Neural progenitor cell (in vitro differentiated cells): ENCODE measurements at places on chromosomes 11 and 22. TPM values are rescaled to one million over a fixed set of nuclear protein-coding genes. Genes with fewer than 3 reads are reported as not detected.

The TSPAN18 gene
- 16.5 and 33.0 TPM in 2 replicates for total RNA-seq

DNA sequence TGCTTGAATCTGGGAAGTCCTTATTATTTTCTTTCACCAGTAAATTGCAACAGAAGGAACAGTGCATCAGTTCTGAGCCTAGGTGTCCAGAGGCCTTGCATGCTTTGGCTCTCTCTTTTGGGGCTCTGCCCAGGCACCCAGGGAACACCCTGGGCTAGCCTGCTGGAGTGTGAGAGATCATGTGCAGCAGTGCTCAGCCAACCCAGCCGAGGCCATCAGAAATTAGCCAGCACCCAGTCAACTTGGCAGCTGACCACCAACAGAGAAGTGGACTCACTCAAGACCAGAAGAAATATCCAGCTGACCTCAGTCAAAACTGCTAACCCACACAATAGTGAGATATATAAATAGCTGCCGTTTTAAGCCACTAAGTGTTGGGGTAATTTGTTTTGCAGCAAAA, 11.2 kb upstream of the P4HA3 start:
- H3K4me1 ChIP-seq = no peaks in the 10 kb centered on the region
- H3K4me3 ChIP-seq = no peak overlapping the region
- no peak for DNase-seq
- no peaks in the 10 kb centered on the region for H3K36me3 ChIP-seq

The RAB3IL1 gene
- total RNA-seq = 1.4 TPM in 2 replicates

- H3K36me3 ChIP-seq = no peaks in the 10 kb centered on the region
- DNase-seq = no peak
- no peak overlapping the region for H3K4me3 ChIP-seq
- H3K27ac ChIP-seq = no peak overlapping the region
- H3K27me3 ChIP-seq = no peaks in the 10 kb centered on the region
These were observed 57.6 kb downstream of the RTN4R start for GRCh38 chr22:20210473-20211059.

GRCh38 chr11:10899121-10899830, 41.4 kb upstream of the ZBED5 start:
- no peak overlapping the region for H3K4me3 ChIP-seq
- H3K36me3 ChIP-seq = no peaks in the 10 kb centered on the region
- H3K4me1 ChIP-seq = no peaks in the 10 kb centered on the region

GRCh38 chr22:25282671-25283561, 63.5 kb downstream of the CRYBB2 start:
- H3K27ac ChIP-seq = no peak overlapping the region
- peaks cover 66% of the 10 kb centered on the region for H3K27me3 ChIP-seq
- H3K4me1 ChIP-seq = peaks cover 7% of the 10 kb centered on the region
- peak; percentile 69 for DNase-seq
- H3K36me3 ChIP-seq = no peaks in the 10 kb centered on the region

DNA sequence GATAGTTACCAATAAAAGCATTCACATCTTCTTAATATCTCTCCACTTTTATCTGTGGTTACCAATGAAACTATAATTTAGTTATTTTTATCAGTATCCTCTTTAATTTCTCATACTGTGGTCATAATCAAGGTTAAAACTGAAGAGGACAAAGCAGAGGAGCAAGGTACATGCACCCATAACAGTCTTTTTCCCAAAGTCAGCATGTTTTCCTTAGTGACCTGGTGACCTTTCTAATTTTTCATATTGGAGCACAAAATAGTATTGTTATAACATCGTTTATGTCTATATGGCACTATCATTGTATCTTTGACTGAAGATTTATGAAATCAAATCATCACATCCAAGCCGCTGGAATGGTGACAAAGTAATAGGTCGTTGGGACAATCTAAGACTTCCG, 51.5 kb upstream of the CHORDC1 start:
- H3K27me3 ChIP-seq = no peaks in the 10 kb centered on the region
- H3K4me3 ChIP-seq = no peak overlapping the region
- H3K27ac ChIP-seq = no peak overlapping the region
- no peaks in the 10 kb centered on the region for H3K36me3 ChIP-seq
- H3K4me1 ChIP-seq = no peaks in the 10 kb centered on the region

DNA sequence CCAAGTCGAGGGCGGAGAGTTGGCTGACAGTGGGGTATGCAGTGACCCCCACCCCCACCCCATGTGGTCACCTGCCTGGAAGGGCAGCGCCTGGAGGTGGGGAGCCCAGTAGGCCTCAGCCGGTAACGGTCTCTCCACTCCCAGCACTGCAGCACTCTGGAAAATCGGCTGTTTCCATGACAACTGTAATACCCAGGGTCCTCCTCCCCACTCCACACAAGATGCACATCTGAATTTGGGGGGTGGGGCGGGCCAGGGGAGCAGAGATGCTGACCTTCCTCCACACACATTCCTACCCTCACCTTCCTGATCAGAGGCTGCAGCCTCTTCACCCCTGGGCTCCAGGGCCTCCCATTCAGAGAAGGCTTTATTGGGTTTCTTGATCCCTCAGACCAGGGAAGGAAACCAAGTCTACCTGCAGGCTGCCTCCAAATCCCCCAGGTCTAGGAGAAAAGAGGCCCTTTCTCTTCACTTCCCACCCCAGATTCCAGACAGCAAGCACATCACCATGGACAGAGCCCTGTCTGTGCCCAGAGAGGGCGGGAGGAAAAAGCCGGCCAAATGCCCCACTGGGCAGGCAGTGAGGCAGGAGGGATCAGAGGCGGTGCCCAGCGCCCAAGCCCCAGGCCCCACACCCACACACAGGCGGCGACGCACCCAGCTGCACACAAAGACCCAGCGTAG, 46.5 kb downstream of the SLC22A12 start:
- H3K27ac ChIP-seq = no peak overlapping the region
- H3K27me3 ChIP-seq = peaks cover 47% of the 10 kb centered on the region
- no peaks in the 10 kb centered on the region for H3K36me3 ChIP-seq
- peak; percentile 26 for DNase-seq

The NPTXR gene
- 0.99 and 2.5 TPM in 2 replicates for total RNA-seq

- H3K27ac ChIP-seq = no peak overlapping the region
- H3K4me3 ChIP-seq = no peak overlapping the region
- DNase-seq = no peak
- H3K4me1 ChIP-seq = no peaks in the 10 kb centered on the region
- peaks cover 15% of the 10 kb centered on the region for H3K36me3 ChIP-seq
These were observed 10.5 kb downstream of the TRIM5 start for GRCh38 chr11:5674391-5674790.

DNA sequence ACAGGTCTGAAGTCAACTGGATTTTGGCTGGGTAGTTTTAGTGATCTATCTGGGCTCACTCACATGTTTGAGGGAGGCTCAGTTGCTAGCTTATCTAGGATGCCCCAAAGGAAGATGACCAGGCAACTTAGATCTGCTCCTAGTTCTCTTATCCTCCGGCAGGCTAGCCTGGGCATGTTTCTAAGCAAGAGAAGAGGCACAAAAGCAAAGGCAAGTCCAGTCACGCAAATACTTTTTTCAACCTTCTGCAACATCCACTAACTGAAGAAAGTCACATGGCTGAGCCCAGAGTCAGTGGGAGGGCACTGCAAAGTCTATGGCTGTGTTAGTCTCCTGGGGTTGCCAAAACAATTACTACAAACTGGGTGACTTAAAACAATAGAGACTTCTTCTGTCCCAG, 32.9 kb upstream of the FSHB start:
- DNase-seq = no peak
- H3K27ac ChIP-seq = no peak overlapping the region
- H3K27me3 ChIP-seq = no peaks in the 10 kb centered on the region
- no peak overlapping the region for H3K4me3 ChIP-seq
- no peaks in the 10 kb centered on the region for H3K36me3 ChIP-seq
- no peaks in the 10 kb centered on the region for H3K4me1 ChIP-seq

The IL18 gene
- 1.5 TPM in 1 of 2 replicates, not detected in the other for total RNA-seq

DNA sequence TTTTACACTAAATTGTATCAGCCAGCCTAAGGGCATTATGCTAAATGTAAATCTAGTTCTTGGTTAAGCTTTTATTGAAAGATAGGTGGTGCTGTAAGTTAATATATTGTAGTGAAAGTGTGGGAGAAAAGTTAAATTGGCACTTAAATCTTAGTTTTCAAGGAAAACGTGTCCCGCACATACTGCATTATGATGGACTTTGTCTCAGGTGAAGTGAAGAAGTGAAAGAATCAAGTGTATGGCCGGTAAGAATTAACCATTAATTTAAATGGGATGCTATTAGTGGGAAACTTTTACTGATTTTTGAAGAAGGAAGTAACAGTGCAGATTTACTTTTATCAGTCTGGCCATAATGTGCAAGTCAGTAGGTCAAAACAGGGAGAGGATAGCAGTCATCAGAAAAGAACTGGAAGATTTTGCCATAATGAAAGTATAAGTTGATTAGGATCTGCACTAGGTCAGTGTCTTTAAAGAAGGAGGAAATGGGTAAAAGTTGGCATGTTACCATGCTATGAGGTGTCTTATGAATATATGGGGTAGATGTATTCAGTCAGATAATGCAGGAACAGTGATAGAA, 81.6 kb downstream of the PDHX start:
- H3K27me3 ChIP-seq = no peaks in the 10 kb centered on the region
- no peak overlapping the region for H3K4me3 ChIP-seq
- no peak for DNase-seq

- H3K4me3 ChIP-seq = no peak overlapping the region
- peaks cover 19% of the 10 kb centered on the region for H3K27me3 ChIP-seq
- peak; percentile 55 for DNase-seq
- no peaks in the 10 kb centered on the region for H3K36me3 ChIP-seq
- H3K4me1 ChIP-seq = peaks cover 6% of the 10 kb centered on the region
These were observed 4.5 kb upstream of the TBX10 start for GRCh38 chr11:67644042-67644441.

DNA sequence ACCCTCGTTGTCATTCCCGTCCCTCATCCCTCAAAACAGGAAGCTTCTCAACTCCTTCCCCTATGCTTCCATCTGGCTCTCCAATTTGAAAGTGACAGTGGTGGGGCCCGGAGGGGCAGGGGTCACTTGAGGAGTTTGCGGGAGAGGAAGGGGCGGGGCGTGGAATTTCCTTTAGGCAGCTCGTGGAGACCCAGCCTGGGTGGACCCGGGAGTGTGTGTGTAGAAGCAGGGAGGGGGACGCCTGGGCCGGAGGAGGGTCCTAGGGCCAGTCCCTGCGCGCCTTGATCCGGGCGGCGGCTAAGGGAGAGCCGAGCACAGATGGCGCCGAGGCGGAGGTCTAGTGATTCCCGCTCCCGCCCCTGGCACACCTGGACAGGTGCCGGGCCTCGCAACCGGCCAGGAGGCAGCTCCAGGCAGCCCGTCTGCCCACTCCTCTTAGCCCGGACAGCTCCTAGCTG, 7.8 kb upstream of the PAX6 start:
- H3K27me3 ChIP-seq = peaks cover 100% of the 10 kb centered on the region
- H3K27ac ChIP-seq = no peak overlapping the region
- no peak overlapping the region for H3K4me3 ChIP-seq
- peak; percentile 39 for DNase-seq
- peaks cover 85% of the 10 kb centered on the region for H3K4me1 ChIP-seq
- H3K36me3 ChIP-seq = no peaks in the 10 kb centered on the region

DNA sequence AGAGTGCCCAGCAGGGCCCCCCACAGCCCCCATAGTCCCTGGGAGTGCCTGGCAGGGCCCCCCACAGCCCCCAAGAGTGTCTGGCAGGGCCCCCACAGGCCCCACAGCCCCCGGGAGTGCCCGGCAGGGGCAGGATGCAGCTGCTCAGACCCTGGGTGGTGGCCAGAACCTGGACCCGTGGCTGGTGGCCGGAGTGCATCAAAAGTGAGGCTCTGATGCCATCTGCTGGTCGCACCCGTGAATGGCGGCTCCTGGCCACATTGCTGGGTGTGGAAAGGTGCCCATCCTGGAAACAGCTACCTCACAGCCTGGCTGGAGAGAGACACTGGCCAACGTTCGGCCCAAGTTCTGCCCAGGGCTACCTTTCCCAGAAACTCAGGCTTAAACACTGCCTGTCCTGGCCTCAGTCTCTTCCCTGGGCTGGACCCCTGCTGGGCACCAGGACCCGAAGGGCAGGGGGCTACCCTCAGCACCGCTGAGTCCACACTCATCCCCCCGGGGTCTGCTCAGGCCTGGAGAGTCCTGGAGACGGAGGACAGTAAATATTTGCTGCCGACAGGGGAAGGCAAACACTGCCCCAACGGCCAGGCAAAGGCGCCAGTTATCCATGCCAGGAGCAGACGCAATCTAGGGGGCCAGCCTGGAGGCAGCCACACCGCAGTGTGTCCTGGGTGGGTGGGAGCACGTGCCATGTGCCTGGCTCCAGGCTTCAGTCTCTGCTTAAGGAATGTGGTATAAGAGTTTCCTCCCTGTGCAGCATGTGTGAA, 4.4 kb downstream of the INS start:
- no peak overlapping the region for H3K27ac ChIP-seq
- DNase-seq = peak; percentile 85
- no peaks in the 10 kb centered on the region for H3K4me1 ChIP-seq
- no peaks in the 10 kb centered on the region for H3K36me3 ChIP-seq
- H3K4me3 ChIP-seq = no peak overlapping the region

- H3K36me3 ChIP-seq = no peaks in the 10 kb centered on the region
- H3K4me3 ChIP-seq = no peak overlapping the region
- no peak overlapping the region for H3K27ac ChIP-seq
- H3K27me3 ChIP-seq = no peaks in the 10 kb centered on the region
- no peaks in the 10 kb centered on the region for H3K4me1 ChIP-seq
These were observed 973.6 kb upstream of the TENM4 start for GRCh38 chr11:80414181-80415165.

DNA sequence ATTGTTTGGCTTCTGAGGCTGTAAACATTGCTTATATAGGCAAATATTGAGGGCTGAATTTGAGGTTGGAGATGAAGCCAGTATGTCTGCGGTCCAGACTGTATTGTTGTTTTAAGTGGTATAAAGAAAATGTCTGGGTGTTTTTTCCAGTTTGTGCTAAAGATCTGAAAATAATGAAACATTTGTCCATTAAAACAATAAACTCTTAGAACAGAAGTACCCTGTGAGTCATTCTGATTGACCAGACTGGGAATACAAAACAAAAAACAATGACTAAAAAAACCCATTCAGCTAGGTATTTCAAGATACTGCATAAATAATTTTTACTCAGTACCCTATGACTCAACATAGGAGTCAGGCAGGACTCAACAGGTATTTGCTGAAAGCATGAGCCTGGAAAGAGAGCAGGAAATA, 20.4 kb downstream of the ALKBH8 start:
- H3K4me3 ChIP-seq = no peak overlapping the region
- H3K4me1 ChIP-seq = no peaks in the 10 kb centered on the region
- H3K27me3 ChIP-seq = no peaks in the 10 kb centered on the region
- H3K36me3 ChIP-seq = no peaks in the 10 kb centered on the region
- H3K27ac ChIP-seq = no peak overlapping the region

DNA sequence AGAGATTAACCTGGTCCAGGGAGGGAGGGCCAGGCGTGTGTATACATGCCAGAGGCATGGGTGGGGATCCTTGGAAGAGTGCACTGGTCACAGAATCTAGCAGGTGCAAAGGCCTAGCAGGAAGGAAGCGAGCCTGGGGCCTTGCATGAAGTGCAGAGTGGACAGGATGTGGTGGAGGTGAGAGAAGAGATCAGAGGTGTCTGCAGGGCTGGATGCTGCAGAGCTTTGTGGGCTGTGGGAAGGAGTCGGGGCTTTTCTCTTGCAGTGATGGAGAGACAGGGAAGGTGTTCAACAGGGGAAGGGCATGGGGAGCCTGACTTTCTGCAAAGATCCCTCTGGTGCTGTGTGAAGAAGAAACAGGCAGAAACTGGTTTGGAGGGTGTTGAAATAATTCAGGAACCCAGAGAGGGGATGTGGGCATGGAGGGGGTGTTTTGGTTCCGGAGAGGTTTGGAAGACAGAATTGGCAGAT, 2.5 kb upstream of the TPST2 start:
- H3K4me1 ChIP-seq = peaks cover 10% of the 10 kb centered on the region
- H3K36me3 ChIP-seq = peaks cover 6% of the 10 kb centered on the region
- peaks cover 3% of the 10 kb centered on the region for H3K27me3 ChIP-seq
- no peak overlapping the region for H3K27ac ChIP-seq
